Ascending aorta (tissue), 2 donors: ENCODE measurements at places on chromosomes 6 and 20.

- no peaks in the 10 kb centered on the region for H3K36me3 ChIP-seq
- H3K4me1 ChIP-seq = no peaks in the 10 kb centered on the region
- H3K27ac ChIP-seq = no peak overlapping the region
- no peak for DNase-seq
- no peak overlapping the region for H3K4me3 ChIP-seq
- no peaks in the 10 kb centered on the region for H3K27me3 ChIP-seq
These were observed 665.7 kb upstream of the SLC35B3 start for GRCh38 chr6:9100869-9101580.

- H3K4me1 ChIP-seq = peaks cover 18% of the 10 kb centered on the region
- H3K27ac ChIP-seq = no peak overlapping the region
- H3K36me3 ChIP-seq = no peaks in the 10 kb centered on the region
- DNase-seq = no peak
These were observed 384.6 kb upstream of the CITED2 start for GRCh38 chr6:139759086-139759485.

DNA sequence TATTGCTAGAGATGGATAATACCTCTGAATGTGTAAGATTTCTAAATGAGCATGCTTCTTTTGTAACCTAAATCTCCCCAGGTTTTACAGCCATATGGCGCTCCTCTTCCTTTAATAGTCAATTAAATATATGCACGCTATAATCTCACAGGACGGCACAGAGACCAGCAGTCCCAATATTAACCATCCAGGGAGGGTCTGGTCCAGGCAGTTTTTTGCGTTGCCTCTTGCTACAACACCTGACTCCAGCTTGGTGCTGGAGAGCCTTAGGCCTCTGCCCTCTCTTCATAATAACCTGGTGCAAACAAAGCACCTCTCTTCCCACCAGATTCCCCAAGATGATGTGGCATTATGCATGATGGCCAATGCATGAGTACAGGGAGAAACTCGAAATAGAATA lies 183.4 kb downstream of the LY86 start:
- H3K27me3 ChIP-seq = no peaks in the 10 kb centered on the region
- H3K4me1 ChIP-seq = no peaks in the 10 kb centered on the region
- no peak for DNase-seq
- H3K36me3 ChIP-seq = no peaks in the 10 kb centered on the region

DNA sequence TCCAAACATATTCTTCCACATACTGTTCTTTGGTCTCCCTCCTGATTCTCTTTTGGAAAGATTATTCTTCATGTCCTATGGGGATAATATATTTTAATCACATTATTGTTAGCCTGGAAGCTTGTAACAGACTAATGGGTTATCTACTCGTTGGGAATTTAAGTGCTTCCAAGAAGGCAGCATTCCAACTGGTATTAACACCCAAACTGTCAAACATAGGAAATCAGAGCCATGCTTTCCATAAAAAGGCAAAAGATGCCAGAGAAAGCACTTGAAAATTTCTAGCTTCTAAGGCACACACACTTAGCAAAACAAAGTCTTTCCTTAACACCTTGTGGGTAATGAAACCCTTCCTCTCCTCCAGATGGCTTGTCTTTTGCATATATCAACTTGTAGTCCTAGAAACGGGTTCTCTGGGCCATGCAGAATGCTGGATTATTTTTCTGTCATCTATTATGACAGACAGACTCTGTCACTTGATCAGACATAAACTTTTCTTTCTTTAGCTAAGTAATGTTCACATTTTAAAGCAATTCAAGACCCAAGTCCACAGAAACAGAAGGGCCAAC lies 41.5 kb downstream of the B4GALT5 start:
- no peaks in the 10 kb centered on the region for H3K36me3 ChIP-seq
- no peak overlapping the region for H3K27ac ChIP-seq
- DNase-seq = no peak
- H3K4me1 ChIP-seq = peaks cover 44% of the 10 kb centered on the region

DNA sequence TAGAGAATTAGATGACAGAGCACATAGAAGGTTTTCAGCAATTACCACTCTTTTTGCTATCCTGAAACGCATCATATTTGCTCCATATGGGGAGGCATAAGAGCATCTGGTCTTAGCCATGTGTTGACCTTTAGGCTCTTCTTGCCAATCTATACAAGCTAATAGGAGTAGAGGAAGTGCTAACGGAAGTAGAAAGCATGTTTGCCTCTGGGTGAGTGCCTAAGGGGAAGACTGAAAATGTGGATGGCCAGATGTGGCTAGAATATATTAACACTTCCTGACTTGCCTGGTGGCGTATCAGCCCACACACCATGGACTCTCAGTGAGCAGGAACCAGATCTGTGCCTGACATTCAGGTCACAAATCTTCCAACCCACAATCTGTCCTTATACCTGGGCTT lies 136.3 kb downstream of the LRRC1 start:
- no peaks in the 10 kb centered on the region for H3K36me3 ChIP-seq
- no peak overlapping the region for H3K27ac ChIP-seq
- no peak overlapping the region for H3K4me3 ChIP-seq
- no peaks in the 10 kb centered on the region for H3K27me3 ChIP-seq

DNA sequence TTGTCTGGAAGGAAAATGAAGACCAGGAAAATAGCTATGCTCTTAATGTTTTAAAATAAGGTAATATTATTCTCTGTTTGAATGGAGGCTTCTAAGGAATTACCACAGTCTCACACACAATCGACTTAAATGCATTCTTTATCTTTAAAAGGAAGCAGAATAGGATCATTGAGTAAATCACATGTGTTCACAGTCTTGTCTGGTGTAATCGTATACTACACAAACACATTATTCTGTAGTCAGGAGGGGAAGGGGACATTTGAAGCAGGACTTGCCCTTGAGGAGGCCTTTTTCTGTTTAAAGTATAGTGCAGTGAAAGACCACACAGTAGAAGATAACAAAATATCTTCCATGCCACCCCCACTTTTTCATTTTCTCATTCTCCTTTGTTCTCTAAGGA lies 20.6 kb upstream of the REV3L start:
- H3K36me3 ChIP-seq = peaks cover 7% of the 10 kb centered on the region
- H3K4me3 ChIP-seq = no peak overlapping the region
- no peaks in the 10 kb centered on the region for H3K4me1 ChIP-seq
- no peaks in the 10 kb centered on the region for H3K27me3 ChIP-seq

DNA sequence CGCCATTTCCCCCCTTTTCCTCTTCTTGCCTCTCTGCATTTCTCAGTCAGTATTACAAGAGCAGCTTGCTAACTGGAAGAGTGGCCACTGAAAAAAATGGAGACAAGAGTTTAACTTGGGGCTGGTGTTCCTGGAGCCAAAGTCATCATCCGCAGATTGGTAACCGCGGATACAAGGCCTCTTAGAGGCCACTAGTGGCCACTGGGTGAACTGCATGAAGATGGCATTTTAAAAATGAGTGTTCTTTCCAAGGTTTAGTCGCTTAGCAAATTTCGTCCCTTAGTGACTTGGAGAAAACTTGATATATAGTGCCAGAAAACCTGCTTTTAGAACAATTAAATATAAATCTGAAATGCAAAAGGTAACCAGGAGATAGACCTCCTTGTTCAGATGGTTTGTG lies 4.8 kb downstream of the F13A1 start:
- no peak for DNase-seq
- no peak overlapping the region for H3K4me3 ChIP-seq
- H3K4me1 ChIP-seq = no peaks in the 10 kb centered on the region
- no peaks in the 10 kb centered on the region for H3K36me3 ChIP-seq
- no peaks in the 10 kb centered on the region for H3K27me3 ChIP-seq
- H3K27ac ChIP-seq = no peak overlapping the region

DNA sequence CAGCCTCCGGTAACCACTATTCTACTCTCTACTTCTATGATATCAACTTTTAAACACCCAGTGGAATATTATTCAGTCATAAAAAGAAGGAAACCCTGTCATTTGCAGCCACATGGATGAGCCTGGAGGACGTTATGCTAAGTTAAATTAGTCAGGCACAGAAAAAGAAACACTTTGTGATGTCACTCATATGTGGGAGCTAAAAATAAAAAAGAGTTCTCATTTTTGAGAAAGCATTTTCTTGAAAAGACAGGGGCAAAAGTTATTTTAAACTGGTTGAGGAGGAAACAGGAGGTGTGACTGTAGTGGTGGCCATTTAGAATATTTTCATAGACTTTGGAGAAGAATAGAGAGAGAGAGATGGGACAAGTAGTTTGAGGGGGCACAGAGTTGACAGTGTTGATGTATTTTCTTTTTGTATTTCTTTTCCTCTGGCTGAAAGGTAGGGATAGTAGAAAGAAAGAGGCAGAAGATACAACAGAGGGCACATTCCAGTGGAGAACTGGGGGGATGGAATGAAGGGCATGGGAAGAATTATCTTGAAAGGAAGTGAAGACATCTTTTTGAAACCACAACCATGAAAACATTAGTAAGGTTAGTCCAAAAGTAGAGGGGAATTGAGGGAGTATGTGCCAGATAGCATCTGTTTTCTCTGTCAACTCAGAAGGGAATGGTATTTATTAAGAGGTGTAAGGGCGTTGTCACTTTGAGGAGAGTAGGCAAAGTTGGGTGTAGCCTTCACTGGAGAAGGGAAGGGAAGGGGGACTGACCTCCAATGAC lies 181.3 kb upstream of the GMDS start:
- no peak for DNase-seq
- H3K4me3 ChIP-seq = no peak overlapping the region
- H3K27me3 ChIP-seq = no peaks in the 10 kb centered on the region

GRCh38 chr20:56826306-56826704 lies 197.2 kb downstream of the TFAP2C start:
- no peaks in the 10 kb centered on the region for H3K36me3 ChIP-seq
- no peak for DNase-seq
- no peak overlapping the region for H3K27ac ChIP-seq
- H3K4me1 ChIP-seq = no peaks in the 10 kb centered on the region

- no peak overlapping the region for H3K27ac ChIP-seq
- no peaks in the 10 kb centered on the region for H3K36me3 ChIP-seq
- no peaks in the 10 kb centered on the region for H3K27me3 ChIP-seq
- no peaks in the 10 kb centered on the region for H3K4me1 ChIP-seq
These were observed 3.6 kb downstream of the HLA-DMB start for GRCh38 chr6:32937230-32937633.

GRCh38 chr6:6707143-6707542 lies 118.6 kb downstream of the LY86 start:
- H3K27ac ChIP-seq = no peak overlapping the region
- no peaks in the 10 kb centered on the region for H3K27me3 ChIP-seq
- H3K4me3 ChIP-seq = no peak overlapping the region
- no peak for DNase-seq
- H3K4me1 ChIP-seq = no peaks in the 10 kb centered on the region

- no peak overlapping the region for H3K27ac ChIP-seq
- DNase-seq = no peak
- H3K4me3 ChIP-seq = no peak overlapping the region
- no peaks in the 10 kb centered on the region for H3K36me3 ChIP-seq
- H3K27me3 ChIP-seq = no peaks in the 10 kb centered on the region
These were observed 50.6 kb upstream of the FANCE start for GRCh38 chr6:35401514-35401913.

DNA sequence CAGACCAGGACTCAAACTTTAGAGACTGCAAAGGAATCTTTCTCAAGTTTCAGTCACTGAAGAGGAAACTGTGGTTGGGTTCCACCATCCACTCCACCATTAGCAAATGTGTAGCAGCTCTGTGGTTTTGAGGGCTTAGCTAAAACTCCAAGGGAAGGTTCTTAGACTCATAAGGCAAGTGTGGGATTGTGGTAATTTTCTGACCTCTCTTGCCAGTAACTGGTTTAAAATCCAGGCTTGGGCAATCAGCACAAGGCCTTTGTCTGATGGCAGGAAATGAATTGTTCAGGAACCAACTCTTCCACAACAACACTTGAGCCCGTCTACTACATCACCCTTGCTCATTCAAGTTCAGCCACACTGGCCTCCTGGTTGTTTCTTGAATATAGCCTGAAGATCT lies 68.6 kb upstream of the FBXL4 start:
- no peaks in the 10 kb centered on the region for H3K27me3 ChIP-seq
- H3K27ac ChIP-seq = no peak overlapping the region
- no peaks in the 10 kb centered on the region for H3K36me3 ChIP-seq
- no peak overlapping the region for H3K4me3 ChIP-seq
- no peaks in the 10 kb centered on the region for H3K4me1 ChIP-seq

DNA sequence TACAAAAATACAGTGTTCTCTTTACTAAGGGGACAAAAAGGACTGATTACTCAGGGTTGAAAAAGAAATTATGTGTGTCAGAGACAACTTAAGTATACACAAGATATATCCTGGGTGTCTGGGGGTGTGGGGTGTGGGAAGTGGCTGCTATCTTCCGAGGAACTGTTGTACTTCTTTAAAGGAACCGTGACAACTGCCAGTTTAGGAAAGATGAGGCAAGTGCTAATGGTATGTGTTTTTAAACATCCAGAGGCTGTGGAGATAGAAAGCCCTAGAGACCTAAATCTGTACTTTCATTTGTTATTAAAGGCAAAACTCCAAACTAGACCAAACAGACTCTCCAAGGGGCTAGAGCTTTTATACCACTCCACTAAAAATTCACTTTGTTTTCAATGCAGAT lies 95.6 kb downstream of the SNAP25 start:
- H3K27me3 ChIP-seq = no peaks in the 10 kb centered on the region
- H3K4me3 ChIP-seq = peak overlapping the region; percentile 17
- H3K4me1 ChIP-seq = peaks cover 22% of the 10 kb centered on the region

DNA sequence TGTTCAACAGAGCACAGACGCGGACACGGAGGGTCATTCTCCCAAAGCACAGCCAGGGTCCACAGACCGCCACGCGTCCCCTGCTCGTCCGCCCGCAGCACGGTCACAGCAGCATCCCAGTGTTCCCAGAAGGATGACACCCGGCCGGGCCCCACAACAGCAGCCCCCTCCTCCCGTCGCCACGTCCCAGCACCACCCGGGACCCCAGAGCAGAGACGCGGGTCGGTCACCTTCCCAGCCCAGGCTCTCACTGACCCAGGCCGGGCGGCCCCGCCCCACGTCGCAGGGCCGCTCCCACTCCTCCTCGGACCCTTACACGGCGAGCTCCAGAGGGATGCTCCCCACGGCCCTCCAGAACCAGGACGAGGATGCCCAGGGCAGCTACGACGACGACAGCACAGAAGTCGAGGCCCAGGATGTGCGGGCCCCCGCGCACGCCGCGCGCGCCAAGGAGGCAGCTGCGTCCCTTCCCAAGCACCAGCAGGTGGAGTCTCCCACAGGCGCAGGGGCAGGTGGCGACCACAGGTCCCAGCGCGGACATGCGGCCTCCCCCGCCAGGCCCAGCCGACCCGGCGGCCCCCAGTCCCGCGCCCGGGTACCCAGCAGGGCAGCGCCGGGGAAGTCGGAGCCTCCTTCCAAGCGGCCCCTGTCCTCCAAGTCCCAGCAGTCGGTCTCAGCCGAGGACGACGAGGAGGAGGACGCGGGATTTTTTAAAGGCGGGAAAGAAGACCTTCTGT lies 64.3 kb downstream of the FNDC1 start:
- H3K4me1 ChIP-seq = no peaks in the 10 kb centered on the region
- no peak for DNase-seq
- H3K27ac ChIP-seq = no peak overlapping the region
- no peaks in the 10 kb centered on the region for H3K36me3 ChIP-seq
- H3K27me3 ChIP-seq = no peaks in the 10 kb centered on the region
- H3K4me3 ChIP-seq = no peak overlapping the region
